ENCODE measurements at places on chromosomes 6 and 20. TPM values are rescaled to one million over a fixed set of nuclear protein-coding genes. Genes with fewer than 3 reads are reported as not detected.

DNA sequence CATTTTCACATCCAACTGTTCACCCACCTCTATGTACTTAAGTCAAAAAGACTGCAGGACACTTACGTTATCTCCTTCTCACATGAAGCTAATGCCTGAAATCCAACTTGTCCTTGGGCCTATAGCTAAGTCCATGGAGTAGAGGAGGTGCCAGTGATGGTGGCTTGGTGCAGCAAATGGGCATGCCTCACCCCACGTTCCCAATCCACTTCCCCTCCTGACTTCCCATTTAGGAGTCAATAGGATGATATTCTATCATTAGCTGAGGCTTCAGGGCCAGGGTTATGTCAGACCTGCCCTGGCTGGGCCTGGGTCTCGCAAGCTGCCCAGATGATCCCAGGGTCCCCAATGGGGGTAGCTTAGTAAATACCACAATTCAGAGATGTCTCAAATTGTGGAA is 410.4 kb downstream of the MAFB start:
- DNase-seq, result no peak

DNA sequence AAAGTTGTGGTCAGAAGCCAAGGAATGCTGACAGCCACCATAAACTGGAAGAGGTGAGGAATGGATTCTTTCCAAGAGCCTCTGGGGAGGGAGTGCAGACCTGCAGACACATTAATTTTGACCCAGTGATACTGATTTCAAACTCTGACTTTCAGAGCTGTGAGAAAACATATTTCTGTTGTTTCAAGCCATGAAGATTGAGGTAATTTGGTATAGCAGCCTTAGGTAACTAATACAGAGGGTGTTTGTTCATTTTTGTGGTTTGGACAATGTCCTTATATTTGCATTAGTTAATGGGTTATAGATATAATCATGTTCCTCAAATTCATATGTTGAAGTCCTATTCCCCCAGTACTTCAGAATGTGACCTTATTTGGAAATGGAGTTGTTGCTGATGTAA is 85.4 kb upstream of the GTSF1L start:
- DNase-seq, result no peak

DNA sequence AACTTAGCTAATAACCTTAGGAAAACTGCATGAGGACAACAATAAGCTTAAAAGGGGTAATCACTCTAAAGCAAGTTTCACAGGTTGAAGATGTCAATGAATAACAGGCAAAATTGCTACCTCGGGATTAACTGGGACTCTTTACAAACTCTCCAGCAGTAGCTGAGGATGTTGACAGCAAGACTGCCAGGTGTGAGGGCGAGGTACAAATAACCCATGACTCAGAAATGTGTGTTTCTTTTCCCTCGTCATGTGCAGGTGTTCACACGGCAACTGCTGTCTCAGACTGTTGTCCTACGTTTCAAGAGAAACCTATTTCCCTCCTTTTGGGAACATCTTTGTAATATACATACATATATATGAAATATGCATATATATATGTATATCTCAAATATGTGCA is 15.9 kb downstream of the BCAS1 start:
- no peak for DNase-seq

DNA sequence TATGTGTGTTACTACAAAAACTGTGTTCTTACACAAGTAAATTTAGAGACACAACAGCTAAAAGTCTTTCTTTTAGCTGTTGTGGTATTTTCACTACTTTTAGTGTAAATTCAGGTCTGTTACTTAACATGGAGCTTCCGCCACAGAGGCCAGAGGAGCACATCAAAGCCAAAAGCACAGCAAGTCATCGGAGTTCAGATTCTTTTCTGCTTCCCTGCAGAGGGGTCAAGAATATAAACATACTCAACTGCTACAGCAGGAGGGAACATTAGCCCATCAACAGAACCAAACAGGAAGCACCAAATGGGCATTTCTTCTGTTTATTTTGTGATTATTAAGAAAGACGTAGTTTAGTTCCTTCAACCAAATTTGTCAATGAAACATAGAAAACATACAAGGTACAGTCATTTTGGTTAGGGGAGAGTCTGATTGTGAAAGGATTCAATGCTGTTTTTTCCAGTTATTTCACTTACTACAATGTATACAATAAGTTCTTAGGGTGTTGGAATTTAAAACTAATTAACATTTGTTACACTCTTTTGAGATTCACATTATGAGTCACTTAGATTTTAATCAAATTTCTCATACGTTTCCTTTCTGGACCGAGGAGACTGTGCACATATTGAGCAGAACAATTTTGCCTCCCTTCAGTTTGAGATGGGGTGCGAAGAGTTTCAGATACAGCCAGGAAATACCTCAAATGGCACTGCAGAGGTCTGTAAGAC is 42.8 kb upstream of the DSE start:
- DNase-seq, result no peak

The BACH2 gene
- 2.6 TPM for total RNA-seq

DNA sequence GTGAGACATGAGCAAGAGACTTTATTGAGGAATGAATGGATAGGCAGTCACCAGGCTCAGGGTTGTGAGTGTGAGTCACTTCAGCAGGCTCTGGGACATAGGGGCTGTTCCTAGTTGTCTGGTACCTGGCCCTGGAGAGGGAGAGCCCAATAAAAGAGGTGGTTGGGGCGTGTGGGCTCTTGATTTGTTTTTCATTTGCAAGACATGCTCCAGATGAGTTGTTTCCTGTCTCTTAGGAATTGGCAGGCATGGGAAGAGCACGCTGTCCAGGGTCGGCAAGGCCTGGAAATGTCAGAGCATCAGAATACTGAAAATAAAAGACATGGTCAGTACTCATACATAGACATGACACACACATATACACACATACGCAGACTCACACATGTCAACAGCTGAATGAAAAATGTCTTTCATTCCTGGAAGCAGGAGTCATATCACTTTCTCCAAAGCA is 166.3 kb upstream of the SULF2 start:
- no peak for DNase-seq

DNA sequence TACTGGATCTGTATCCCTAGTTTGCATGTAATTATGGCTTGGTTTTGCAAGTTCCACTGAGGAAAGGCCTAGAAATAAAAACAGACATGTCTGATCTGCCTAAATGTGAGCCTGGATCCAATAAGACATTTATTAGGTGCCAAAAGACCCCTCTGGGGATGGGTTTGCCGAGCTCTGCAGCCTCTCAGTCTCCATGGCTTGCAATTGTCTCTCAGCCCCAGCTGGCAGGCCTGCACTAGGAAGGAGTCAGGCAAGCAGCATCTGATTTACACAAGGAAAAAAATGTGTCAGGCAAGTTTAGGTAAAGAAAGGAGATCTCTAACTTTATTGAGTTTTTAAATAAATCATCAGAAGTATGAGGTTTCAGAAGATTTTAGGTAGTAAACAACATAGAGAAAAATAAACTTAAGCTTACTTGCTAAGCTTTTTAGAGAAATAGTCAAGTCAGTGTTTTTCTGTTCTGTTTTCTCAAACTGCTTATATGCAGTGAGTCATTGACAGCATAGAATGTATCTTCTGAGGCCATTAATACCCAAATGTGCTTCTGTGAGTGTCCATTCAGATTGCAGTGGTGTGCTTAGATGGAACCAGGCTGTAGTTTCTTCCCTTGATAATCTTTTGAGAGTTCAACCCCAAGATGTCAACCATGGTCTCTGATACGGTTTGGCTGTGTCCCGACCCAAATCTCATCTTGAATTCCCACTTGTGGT is 121.0 kb downstream of the FHL5 start:
- no peak for DNase-seq

The ANKRD6 gene
- 5.4 TPM for total RNA-seq

GRCh38 chr6:167817729-167818128 is 9.0 kb upstream of the AFDN start:
- no peak for DNase-seq

The CPNE5 gene
- 0.52 TPM for total RNA-seq

GRCh38 chr6:52243282-52243893 is 912 bp downstream of the IL17F start:
- no peak for DNase-seq

GRCh38 chr6:168217880-168218537 is 101.6 kb downstream of the DACT2 start:
- no peak for DNase-seq

The HUS1B gene
- 0.96 TPM for total RNA-seq

The TAF11 gene
- total RNA-seq, result 49.9 TPM

The NMBR gene
- total RNA-seq, result not detected

DNA sequence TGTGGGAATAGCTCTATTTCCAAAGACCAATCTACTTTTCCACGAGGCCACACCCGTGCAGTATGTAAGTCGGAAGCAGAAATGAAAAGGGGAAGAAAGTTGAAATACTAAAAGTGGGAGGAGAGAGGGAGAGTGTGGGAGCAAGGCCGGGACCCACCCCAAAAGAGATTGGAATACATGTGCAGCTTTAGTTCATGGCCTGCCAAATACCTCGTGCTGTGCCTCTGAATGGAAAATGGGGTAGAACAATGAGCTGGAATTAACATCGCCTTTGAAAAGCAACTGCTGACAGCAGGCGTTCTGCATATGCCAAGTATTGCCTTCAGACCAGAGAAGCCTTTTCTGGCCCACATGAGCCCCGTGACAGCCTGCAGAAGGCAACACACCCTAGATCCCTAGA is 155.6 kb downstream of the CD83 start:
- DNase-seq, result peak; percentile 73

The TGM3 gene
- not detected for total RNA-seq

GRCh38 chr20:10629946-10630650 is 43.7 kb downstream of the JAG1 start:
- no peak for DNase-seq

DNA sequence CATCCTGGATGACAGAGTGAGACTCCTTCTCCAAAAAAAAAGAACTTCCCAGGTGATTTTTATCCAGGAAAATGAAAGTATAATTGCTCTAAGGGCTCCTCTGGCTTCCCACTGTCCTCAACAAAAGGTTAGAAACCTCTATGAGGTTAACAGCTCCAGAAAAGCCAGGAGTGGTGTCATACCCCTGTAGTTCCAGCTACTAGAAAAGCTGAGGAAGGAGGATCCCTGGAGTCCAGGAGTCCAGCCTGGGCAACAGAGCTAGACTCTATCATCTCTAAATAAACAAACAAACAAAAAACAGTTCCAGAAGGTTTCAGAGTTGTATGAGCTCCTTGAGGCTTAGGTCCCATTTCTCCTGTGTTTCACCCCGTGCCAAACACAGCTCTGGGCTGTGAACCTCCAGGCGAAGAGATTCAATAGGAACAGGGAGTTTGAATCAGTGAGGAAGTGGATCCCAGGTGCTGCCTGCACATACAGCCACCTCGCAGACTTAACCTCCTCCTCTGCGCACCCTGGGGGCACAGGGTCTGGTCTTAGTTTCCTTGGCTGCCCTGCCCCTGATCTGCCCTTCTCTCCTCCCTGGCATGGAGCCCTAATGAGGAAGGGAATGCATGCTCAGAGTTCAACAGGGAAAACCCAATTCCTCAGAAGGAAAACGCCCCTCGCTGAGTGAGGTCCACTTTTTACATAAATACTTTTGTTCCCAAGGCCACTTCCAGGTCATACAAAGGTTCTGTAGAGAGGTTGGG is 31.0 kb downstream of the ZC3H12D start:
- no peak for DNase-seq

The RIOK1 gene
- total RNA-seq, result 40.0 TPM

DNA sequence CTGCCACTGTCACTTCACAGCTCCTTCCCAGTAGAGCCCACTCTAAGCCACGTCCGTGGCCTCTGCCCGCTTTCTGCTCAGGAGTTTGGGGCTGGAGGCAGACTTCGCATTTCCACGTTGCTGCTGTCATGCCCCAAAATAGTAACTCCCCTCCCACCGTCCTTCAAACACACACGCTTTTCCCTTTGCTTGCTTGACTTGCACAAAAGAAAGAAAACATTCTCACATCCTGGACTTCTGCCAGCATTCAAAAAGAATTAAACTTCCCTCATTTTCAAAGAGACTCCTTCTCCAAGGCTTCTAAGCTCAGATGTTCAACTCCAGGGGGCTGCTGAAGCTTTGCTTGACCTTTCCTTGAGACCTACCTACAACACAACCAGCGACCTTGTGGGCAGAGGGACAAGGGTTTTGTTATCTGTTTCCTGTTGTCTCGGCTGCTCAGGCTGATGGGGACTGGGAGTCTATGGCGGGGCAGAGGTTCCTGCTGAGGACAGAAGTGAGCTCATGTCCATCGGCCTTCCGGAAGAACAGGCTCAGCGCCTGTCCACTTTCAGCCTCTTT is 263.8 kb upstream of the FOXQ1 start:
- no peak for DNase-seq

GRCh38 chr6:96947055-96947454 is 22.5 kb downstream of the KLHL32 start:
- DNase-seq, result no peak

The SLC35B2 gene
- 36.1 TPM for total RNA-seq

DNA sequence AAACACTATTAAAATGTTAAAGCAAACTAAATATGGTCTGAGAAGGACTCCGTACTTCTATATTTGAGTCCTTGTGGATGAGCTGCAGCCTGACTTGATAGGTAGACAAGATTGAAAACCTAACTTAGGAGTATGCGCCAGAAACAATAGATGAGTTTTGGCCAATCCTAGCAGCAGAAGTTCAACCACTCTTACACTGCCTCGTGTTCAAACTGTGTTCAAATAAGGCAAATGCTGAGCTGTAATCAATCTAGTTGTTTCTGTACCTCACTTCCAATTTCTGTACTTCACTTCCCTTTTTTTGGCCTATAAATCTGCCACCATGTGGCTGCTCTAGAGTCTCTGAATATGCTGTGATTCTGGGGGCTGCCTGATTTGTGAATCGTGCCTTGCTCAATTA is 13.2 kb upstream of the SERINC1 start:
- DNase-seq, result no peak

DNA sequence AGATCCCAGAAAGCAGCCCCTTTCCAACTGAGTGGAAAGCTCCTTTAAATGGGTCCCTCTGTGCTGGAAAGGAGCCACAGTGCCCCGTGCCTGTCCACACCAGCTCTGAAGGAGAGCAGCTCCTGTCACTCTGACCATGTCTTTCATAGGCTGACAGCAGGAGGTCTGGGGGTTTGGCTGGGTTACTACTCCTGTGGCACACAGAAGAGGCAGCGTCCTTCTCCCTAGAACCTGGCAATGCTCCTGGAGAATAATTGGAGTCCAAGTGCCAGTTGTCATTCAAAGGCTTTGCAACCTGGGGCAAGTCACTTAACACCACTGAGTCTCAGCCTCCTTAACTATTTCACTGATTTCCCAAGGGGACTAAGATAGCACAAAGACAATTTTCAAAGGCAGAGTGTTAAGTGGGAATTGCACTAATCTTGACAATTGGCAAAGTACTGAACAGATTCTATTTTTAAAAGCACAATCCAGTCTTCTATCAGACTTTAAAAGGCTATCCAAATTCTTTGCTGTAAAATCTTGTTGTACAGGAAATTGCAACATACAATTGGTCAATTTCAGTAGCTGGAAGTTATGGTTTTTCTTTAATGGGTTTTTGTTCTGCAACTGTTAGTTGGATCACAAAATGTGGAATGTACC is 457.2 kb downstream of the KIF16B start:
- DNase-seq, result no peak

DNA sequence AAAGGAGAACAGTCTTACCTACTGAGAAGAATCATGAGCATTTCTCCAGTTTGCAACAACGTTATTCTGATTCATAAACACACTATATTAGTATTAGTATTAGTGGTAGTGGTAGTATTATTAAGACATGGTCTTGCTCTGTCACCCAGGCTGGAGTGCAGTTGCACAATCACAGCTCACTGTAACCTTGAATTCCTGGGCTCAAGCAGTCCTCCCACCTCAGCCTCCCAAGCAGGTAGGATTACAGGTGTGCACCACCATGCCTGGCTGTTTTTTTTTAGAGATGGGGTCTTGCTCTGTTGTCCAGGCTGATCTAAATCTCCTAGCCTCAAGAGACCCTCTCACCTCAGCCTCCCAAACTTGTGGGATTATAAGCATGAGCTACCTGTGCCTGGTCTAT is 363.5 kb downstream of the SAMD5 start:
- DNase-seq, result no peak

- no peak for DNase-seq
Observed at GRCh38 chr6:89501222-89501621, 68.3 kb downstream of the ANKRD6 start.

The LAMA4 gene
- 1.0 TPM for total RNA-seq

Measured in H9 (cell line).